ENCODE measurements at places on chromosomes 12 and 14.
A peak's percentile ranks its signal among the peaks of the same experiment; 100 is the strongest.

DNA sequence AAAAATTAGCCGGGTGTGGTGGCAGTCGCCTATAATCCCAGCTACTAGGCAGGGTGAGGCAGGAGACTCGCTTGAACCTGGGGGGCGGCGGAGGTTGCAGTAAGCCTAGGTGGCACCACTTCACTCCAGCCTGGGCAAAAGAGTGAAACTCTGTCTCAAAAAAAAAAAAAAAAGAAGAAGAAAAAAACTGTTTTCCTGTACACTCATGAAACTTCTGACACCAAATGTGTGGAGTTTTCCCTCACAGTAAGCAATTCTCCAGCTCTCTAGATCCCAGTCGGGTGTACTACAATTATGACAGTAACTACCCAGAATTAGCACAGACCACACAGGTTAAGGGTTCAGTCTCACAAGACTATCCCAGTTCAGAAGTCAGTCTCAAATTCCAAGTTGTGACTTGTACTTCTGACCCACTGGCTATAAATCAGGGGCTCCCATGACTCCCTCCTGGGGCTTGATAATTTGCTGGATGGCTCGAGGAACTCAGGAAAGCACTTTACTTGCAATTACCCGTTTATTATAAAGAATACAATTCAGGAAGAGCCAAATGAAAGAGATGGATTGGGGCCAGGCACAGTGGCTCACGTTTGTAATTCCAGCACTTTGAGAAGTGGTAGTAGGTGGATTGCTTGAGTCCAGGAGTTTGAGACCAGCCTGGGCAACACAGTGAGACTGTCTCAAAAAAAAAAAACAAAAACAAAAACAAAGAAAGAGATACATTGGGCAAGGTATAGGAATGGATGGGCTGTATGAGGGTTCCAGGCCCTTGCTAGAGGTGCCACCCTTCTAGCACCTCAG, 12.4 kb upstream of the ARF6 start:
- peak; percentile 60 for DNase-seq

DNA sequence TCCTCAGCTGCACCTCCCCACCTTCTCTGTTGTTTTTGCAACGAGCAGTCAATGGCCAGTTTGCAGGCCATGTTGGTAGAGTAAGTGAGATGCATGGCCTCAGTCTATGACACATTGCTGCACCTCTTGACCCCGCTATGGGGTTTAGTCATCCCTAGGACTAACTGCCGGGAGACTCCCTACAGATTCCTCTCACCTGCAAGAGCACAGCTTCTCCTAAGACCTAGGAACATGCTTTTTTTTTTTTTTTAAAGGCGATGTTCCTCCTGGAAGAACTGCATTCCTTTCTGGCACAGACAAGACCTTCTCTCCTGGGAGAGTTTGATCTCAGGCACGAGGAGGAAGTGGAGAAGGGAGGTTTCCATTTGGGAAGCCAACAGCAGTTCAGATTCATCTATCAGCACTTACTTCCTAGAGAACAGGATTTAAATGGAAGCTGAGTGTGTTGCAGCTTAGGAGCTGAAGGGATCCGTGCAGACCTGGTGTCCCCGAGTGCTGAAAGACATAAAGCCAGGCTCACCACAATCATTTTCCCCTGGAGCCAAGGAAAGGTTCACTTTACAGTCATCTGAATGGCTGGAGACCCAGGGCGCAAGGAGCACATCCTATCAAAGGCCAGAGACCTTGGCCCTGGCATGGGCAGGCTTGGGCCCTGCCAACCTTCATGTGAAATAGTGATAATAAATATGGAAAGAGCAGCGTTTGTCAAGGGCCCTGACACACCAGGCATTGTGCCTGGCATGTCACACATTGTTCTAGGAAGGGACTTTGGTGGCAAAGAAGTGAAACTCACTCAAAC, 104.1 kb downstream of the LGMN start:
- DNase-seq: peak; percentile 84

DNA sequence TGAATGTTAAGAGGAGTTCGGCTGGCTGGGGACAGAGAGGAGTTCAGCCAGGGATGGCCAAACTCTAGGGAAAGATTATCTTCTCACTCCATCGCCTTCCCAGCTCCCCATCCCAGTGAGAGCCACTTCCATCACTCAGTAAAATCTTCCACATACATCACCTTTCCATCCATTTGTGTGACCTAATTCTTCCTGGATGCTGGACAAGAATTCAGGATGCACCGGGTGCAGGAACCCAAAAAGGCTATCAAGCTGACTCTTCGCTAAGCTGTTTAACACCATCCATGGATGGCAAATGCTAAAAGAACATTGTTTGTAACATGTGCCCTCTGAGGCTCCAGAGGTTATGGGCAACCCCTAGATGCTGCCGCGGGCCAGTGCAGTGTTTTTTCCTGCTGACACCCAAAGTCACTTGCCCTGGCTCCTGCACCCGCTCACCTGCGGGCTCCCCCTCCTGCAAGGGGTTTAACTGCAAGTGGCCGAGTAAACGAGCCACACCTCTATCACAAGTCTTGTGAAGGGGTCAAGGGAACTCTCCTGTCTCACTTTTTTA, 216.0 kb upstream of the NPAS3 start:
- no peak for DNase-seq

DNA sequence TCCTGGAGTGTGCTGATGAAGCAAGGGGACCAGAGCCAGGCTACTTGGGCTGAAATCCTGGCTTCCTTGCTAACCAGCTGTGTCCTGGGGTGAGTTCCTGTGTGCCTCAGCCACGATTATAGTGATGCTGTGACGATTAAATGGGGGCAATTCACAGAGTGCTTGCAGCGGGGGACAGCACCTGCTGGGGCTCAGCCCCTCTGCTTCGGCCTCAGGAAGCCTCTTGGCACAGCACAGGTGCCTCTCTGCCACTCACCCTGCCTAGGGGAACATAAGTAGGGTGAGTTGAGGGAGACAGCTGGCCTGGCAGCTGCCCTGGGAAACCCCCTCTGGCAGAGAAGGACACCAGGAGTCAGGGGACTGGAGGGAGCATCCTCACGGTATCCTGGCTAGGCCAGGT, 9.4 kb downstream of the KRT80 start:
- DNase-seq: no peak

DNA sequence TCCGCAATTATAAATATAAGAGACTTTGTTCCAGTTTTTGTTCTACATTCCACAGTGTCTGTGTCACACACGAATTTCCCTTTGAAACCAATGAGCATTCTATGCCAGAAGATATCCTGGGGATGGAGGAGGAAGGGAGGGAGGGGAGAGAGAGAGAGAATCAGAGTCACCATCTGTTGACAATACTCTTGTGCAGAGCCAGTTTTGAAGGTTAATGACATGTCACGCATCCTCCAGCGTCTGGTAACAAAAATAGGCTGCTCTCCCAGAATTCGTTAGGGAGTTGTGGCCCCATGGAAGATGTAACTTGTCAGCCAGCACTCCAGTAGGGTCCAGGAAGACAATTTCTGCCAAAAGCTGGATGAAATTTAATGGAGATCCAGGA, 213.5 kb upstream of the KRR1 start:
- peak; percentile 93 for DNase-seq

- peak; percentile 55 for DNase-seq
Measured at GRCh38 chr14:51342226-51342625, 102.2 kb downstream of the TMX1 start.

DNA sequence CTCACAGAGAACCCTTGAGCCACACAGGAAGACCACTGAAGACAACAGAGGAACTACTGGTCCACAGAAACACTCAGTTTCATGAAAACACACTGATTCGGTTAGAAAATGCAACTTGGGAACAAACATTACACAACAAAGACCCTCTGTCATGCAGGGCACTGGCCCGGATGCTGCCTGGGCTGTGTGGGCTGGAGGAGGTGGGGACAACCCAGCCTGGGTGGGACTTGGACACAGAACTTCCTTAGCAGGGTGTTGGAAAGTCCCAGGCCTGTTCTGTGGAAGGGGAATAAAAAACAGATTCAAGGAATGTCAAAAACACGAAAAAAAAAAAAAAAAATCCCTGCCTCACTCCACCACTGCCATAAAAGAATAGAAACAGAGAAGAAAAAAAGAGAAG, 181.0 kb downstream of the MON2 start:
- DNase-seq: no peak

- DNase-seq: peak; percentile 79
Measured at GRCh38 chr14:54606178-54606577, 39.2 kb downstream of the SAMD4A start.

GRCh38 chr14:22221508-22221907, 367.5 kb downstream of the DAD1 start:
- peak; percentile 32 for DNase-seq

DNA sequence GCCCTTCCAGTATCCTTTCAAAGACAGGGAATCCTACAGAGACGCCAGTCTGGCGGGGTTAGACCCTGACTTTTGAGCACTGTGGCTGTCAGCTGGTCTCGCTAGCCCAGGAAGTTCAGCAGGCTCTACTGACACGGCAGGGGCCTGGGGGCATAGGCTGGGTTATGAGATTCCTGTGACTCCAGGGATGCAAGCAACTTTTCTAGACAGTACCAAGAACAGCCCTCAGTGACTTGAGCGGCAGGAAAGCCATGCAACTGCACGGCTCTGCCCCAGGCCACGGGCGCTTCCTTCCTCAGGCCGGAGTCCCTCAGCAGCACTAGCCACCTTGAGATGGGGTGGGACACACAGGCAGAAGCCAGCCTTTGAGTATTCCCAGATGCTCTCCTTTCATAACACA, 5.1 kb upstream of the SIVA1 start:
- no peak for DNase-seq

DNA sequence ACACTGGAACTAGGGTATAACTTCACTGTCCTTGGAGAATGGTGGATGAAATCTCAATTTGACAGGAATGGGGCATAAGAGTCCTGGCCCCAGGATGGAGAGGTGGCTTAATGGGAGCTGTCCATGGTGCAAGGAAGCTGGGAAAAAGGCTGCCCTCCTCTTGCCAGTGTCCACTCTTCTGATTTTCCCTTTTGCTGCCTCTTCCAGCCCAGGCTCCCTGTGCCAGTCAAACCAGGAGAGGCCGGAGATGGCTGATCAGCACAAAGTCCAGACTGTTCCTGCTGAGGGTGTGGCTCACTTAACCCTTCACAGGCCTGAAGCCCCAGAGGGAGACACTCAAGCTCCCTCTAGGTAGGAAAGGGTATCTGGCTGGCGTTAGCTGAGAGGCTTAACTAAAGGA, at the start of gene MYO1A:
Gene MYO1A, minus strand, starts transcription at position 240 of the 400 bp plus-strand sequence. CDS start 1,806 bp downstream, outside the sequence.
- DNase-seq: peak; percentile 55

- no peak for DNase-seq
Measured at GRCh38 chr12:100567945-100568344, 5.5 kb upstream of the GAS2L3 start.

DNA sequence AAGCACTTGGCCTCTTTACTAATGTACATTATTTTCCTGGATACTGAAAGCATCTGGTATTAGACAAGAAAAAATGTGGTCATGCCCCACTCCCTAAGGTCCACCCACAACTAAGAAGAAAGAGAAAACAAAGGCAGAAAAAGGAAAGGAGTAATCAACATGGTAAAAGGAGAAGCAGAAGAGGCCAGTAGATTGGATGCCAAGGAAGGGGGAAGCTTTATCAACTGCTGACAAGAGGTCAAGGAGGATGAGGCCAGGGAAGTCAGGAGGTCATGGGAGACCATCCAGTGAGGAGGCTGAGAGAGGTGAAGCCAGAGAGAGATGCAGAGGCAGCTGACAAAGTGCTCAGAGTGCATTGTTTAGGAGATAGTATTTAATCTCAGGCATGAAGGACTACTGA, 383.5 kb downstream of the ZFP36L1 start:
- DNase-seq: no peak

DNA sequence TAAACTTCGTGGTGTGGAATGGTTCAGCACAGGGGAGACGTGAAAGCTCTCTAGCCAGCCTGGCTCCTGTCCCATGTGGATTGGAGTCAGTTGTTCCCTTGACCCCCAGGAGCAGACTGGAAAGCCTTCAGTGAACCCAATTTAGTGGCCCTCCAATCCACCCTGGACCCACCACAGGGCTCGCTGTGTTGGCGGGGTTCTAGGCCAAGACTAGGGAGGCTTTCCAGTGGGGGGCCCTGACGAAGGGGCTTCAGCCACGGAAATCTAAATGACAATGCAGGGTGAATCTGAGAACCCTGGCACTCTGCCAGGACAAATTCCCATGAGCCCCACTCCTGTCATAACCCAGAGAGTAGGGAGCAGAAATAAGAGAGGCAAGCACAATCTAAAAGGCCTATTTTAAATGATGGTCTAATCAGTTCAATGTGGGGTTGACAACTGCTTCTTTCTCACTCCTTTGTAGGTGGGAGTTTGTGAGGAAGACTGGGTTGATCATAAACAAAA, 110.8 kb downstream of the SLC35F4 start:
- no peak for DNase-seq

DNA sequence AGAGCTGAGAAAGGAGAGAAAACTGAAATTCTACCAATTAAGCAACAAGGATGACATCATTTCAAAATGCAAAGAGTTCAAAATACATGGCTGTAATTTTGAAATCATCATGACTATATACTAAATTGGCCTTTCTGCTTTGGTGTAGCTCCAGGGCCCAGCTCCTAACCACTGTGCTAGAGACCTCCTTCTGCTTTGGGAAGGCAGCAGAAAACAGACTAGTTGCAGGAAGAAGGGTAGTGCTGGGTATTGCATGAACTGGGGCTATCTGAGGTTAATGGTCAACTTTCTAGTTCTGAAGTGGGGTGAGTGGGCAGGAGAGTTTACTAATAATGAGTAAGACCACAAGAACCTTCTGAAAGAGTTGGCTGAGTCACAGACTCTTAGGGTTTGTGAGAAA, 66.2 kb downstream of the PTGER2 start:
- peak; percentile 4 for DNase-seq

- DNase-seq: peak; percentile 55
Measured at GRCh38 chr14:61860294-61860918, 98.2 kb downstream of the SNAPC1 start.

GRCh38 chr14:56814519-56814959, 4.3 kb upstream of the OTX2 start:
- no peak for DNase-seq

GRCh38 chr14:80446356-80446755, 235.1 kb upstream of the DIO2 start:
- peak; percentile 36 for DNase-seq

DNA sequence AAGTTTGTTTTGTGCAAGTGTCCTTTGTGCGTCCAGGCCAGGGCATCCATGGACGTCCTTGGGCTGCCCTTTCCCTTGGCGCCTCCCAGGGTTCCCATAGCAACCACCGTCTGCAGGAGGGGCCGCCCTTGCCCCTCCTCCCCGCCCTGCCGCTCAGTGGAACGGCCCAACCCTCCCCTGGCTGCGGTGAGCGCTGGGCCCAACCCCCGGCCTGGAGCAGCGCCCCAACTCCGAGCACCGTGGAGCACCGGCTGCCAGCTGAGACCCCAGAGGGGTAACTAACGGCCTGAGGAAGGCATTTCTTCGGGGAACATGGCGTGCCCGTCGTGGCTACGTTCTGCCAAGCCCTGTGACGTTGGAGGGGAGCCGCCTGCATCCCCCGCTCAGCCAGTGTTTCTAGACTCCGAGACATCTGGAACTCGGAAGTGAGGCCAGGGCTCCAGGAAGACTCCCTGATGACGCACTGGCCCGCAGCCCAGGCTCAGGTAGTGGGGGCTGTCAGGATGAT, 5.3 kb upstream of the ACACB start:
- peak; percentile 88 for DNase-seq
